ENCODE measurements at places on chromosomes 11 and 22.

DNA sequence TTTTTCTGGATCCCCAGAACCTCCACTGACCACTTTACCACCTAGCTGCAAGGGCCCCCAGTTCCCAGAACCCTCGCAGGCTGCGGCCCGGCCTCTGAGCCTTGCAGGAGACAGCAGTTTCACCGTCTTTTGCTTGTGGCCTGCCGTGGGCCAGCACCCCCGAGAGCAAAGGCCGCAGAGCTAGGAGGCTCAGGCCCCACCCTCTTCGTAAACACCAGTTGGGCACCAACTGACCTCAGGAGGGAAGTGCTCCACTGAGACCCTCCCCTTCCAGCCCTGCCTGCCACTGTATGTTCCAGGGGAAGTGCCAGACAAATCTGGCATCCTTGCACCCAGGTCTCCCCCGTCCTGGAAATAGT, 23.4 kb upstream of the CREB3L1 start:
- no peak for DNase-seq

GRCh38 chr11:117501237-117501898, 173.7 kb downstream of the CEP164 start:
- no peak for DNase-seq

- DNase-seq: no peak
Observed at GRCh38 chr11:122984186-122985011, 2.8 kb upstream of the BSX start.

- no peak for DNase-seq
Observed at GRCh38 chr11:62030071-62030684, 62.7 kb upstream of the FTH1 start.

- DNase-seq: no peak
Observed at GRCh38 chr11:91850021-91850420, 374.6 kb upstream of the FAT3 start.

DNA sequence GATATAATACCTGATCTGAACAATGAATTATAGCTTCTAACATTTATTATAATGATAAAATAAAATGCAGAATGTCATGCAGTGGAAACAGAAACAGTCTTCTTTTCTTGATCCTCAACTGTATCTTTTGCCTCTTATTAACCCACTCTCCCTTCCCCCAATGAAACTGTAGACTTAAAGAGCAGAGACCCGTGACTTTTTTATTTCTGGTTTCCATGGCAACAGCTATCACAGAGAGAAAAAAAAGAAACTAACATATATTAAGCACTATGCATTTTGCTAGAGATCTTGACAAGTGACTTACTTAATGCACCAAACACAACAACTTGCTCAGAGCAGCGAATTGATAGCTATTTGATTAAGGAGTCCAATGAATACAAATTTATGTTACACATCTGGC, 69.3 kb downstream of the RAB38 start:
- no peak for DNase-seq

- DNase-seq: no peak
Observed at GRCh38 chr11:34706709-34707461, 86.0 kb downstream of the EHF start.

- no peak for DNase-seq
Observed at GRCh38 chr11:66069715-66070603, at the start of gene PACS1. PACS1 (plus strand) TSS chr11:66070272; CDS start chr11:66070487, 215 bp downstream.

- DNase-seq: no peak
Observed at GRCh38 chr22:46830841-46831240, 68.4 kb downstream of the TBC1D22A start.

DNA sequence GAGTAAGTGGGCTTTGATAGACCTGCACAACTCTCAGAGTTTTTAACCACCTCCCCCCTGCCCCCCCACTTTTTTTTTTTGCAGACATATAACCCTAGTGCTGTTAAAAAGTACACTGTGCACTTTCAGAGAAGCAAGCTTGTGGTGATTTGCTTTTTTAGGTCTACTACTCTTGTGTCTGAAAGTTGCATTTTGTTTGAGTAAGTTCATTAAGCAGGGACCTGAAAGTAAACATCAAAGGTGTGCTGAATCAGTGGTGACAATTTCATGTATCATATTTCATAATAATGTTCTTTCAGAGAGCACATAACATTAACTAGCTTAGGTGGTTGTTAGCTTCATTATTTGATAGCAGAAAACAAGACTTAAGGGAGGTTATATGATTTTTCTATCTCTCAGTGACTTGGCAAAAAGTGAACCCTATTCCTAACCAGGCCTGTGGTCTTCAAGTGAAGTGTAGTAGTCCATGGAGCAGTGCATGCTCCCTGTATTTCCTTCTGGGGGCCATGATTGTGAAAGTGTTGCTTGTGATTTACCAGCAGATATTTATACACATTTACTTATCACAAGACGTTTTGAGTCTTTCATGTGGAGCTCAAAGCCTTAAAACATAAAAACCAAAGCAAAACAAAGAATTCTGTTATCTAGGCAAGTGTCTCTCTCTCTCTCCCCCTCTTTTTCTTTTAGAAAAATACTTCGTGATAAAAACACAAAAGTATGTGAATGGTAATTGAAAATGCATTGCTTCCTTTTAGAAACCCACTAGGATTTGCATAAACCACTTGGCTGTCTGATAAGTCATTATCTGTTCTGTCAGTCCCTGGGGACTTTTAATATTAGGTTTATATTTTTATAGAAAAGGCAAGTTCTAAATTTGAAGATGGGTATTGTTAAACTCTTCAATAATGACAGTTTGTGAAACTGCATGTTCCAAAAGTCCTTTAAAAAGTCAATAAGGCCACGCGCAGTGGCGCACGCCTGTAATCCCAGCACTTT, 7.5 kb upstream of the RAG2 start:
- no peak for DNase-seq

- no peak for DNase-seq
Observed at GRCh38 chr22:48398181-48398905, 1429.3 kb downstream of the BRD1 start.
